Body of pancreas (tissue), 4 donors: ENCODE measurements at places on chromosomes 1 and 21. TPM values are rescaled to one million over a fixed set of nuclear protein-coding genes. Genes with fewer than 3 reads are reported as not detected.

- no peak for DNase-seq
- H3K4me3 ChIP-seq, result no peak overlapping the region
- H3K36me3 ChIP-seq, result no peaks in the 10 kb centered on the region
- no peak overlapping the region for H3K27ac ChIP-seq
- peaks cover 25% of the 10 kb centered on the region for H3K4me1 ChIP-seq
Observed at GRCh38 chr1:228061411-228062084, 21.0 kb upstream of the ARF1 start.

GRCh38 chr1:160087118-160087662 lies 5.9 kb downstream of the KCNJ9 start:
- H3K27me3 ChIP-seq, result no peaks in the 10 kb centered on the region
- peaks cover 15% of the 10 kb centered on the region for H3K4me1 ChIP-seq
- no peaks in the 10 kb centered on the region for H3K36me3 ChIP-seq
- H3K4me3 ChIP-seq, result no peak overlapping the region
- H3K27ac ChIP-seq, result no peak overlapping the region

- DNase-seq, result no peak
- H3K36me3 ChIP-seq, result no peaks in the 10 kb centered on the region
- H3K4me3 ChIP-seq, result no peak overlapping the region
- no peak overlapping the region for H3K27ac ChIP-seq
- no peaks in the 10 kb centered on the region for H3K4me1 ChIP-seq
Observed at GRCh38 chr1:235583511-235584001, 66.0 kb downstream of the GNG4 start.

GRCh38 chr1:189424746-189425331 lies 1052.8 kb downstream of the BRINP3 start:
- no peak for DNase-seq
- H3K27me3 ChIP-seq, result no peaks in the 10 kb centered on the region
- H3K36me3 ChIP-seq, result no peaks in the 10 kb centered on the region
- no peak overlapping the region for H3K27ac ChIP-seq
- H3K4me3 ChIP-seq, result no peak overlapping the region

- H3K27me3 ChIP-seq, result no peaks in the 10 kb centered on the region
- H3K4me1 ChIP-seq, result peaks cover 16% of the 10 kb centered on the region
- DNase-seq, result peak; percentile 78
Observed at GRCh38 chr1:45266151-45266801, 59.9 kb upstream of the ZSWIM5 start.

GRCh38 chr1:200411406-200412257 lies 1.8 kb upstream of the ZNF281 start:
- peak overlapping the region; percentile 50 for H3K27ac ChIP-seq
- peak; percentile 18 for DNase-seq
- H3K27me3 ChIP-seq, result no peaks in the 10 kb centered on the region

GRCh38 chr1:24216276-24217074 lies 29.4 kb upstream of the IFNLR1 start:
- H3K36me3 ChIP-seq, result no peaks in the 10 kb centered on the region
- H3K27me3 ChIP-seq, result no peaks in the 10 kb centered on the region
- no peak overlapping the region for H3K4me3 ChIP-seq
- H3K4me1 ChIP-seq, result peaks cover 8% of the 10 kb centered on the region

DNA sequence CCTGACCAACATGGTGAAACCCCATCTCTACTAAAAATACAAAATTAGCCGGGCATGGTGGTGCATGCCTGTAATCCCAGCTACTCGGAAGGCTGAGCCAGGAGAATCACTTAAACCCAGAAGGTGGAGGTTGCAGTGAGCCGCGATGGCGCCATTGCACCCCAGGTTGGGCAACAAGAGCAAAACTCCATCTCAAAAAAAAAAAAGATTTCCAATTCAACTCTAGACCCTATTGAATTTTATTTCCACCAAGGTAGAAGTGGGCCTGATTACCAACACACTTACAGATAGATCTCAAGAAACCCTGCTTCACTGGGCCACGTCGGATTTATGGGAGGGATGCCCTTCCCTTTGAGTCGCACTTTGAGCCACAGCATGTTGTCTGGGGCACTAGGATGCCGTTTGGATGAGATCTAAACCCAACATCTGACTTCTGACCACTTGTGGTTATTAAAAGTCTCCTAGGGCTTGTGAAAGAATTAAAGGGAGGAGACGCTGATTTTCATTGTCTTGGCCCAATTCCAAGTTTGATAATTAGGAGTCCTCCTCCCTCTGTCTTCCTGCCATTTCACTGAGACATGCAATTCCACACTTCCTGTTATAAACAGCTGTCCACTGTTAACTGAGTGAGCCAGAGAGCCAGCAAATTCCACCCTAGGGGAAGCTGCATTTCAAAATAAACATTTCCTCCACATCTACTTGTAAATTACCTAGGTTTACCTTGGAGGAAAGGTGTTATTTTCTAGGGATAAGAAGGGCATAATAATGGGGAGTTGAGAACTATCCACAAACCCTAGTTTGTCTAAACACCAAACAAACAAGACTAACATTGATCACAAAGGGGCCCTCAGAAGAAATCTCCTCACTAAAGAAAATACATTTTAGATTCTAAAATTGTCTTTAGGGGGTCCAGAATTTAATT lies 5.2 kb upstream of the RERE start:
- no peaks in the 10 kb centered on the region for H3K27me3 ChIP-seq
- no peak overlapping the region for H3K27ac ChIP-seq
- peaks cover 17% of the 10 kb centered on the region for H3K4me1 ChIP-seq
- DNase-seq, result no peak
- no peak overlapping the region for H3K4me3 ChIP-seq
- H3K36me3 ChIP-seq, result no peaks in the 10 kb centered on the region

DOCK7 gene
- 32.0 TPM for total RNA-seq

CHIT1 gene
- 0.26 TPM for total RNA-seq

PTGFR gene
- total RNA-seq, result 3.0 TPM
